Glomerular endothelial cell (primary cell): ENCODE measurements at places on chromosomes 7 and 10. TPM values are rescaled to one million over a fixed set of nuclear protein-coding genes. Genes with fewer than 3 reads are reported as not detected.

Gene ACHE
- total RNA-seq = 0.97 and 2.0 TPM in 2 replicates

DNA sequence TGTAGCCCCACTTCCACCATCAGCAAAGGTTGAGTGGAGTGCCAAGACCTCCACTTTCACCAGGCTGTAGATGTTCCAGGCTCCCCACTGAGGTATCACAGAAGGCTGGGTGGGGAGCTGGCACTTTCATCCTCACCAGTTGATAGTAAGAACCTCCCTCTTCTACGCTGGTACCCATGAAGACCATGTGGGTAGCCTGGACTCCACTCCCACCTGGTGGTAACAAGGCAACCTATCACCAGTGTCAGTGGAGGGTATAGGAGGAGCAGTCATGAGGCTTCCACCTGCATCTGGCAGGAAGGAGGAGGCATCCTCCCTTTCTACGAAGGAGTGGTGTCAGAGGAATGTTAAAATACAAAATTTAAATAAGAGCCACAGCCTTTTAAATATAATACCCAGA lies 4.4 kb downstream of the SMIM30 start:
- DNase-seq = no peak

DNA sequence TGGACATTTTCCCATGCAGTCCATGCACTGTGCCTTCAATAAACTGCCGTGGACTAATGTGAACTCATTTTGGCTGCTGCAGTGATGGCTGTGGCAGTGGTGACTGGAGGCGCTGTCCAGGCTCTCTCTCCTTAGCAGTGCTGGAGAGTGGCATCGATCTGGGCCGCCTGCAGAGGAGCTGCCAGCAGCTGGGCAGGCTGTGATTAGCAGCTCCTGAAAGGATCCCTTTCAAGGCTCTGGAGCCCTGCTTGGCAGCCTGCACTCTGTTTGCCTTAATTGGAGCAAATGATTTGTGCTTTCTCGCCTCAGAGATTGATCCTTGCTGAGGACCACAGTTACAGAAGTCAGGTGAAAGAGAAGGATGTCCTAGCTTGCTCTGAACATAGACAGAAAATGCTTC lies 130.1 kb upstream of the VWC2 start:
- no peak for DNase-seq

DNA sequence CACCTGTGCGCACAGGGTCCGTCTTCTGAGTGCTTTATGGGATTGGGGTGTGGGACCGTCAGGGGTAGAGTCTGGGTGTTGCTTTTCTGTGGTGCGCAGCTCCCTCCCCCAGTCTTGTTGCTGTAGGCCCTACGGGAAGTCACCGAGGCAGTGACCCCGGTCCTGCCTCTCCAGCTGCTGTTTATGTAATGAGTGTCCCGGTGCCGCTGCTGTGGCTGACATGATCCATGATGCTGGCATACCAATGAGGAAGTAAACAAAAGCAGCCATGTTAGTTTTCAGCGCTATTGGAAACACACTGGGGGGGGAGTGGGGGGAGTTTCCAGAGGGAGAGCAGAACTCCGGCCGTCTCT lies 1.1 kb downstream of the TRIM8 start:
- DNase-seq = no peak

- no peak for DNase-seq
These were observed 33.3 kb downstream of the CYCS start for GRCh38 chr7:25091779-25092178.

DNA sequence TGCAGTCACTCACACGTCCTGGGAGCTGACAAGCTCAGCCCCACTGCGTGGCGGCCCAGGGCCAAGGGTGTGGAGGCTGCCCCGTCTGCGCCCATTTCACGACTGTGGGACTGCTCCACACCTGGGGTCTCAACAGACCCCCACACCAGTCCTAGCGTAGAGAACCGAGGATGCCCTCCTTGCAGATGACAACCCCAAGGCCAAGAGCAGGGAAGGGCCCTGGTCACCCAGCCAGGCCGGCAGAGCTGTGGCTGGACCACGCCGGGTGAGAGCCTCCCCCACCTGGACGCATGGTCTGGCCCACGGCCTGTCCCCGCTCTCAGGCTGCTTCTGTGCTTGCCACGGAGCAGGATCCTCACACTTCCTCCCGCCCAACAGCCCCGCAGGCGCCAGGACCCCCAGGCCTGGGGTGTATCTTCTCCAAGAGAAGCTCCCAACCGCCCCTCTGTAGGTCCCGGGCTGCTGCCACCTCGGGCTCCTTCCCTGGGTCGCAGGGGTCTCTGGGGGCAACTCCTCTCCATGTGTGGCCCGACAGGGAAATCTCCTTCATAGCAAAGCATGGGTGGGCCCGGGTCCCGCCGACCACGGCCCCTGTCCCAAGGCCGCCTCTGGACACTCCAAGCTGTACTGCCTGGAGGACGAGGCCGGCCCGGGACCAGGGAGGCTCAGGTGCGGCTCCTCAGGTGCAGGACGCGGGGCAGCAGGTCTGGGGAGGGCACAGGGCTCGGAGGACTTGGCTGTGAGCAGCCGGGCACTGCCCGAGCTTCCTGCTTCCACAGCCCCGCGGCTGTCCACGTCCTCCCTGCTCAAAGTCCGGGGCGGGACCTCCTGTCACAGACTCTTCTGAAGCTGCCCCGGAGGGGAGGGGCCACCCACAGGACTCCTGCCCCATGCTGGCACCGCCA lies 88.8 kb downstream of the FOXL3 start:
- DNase-seq = no peak

Gene OPN1SW
- not detected in 2 replicates for total RNA-seq

DNA sequence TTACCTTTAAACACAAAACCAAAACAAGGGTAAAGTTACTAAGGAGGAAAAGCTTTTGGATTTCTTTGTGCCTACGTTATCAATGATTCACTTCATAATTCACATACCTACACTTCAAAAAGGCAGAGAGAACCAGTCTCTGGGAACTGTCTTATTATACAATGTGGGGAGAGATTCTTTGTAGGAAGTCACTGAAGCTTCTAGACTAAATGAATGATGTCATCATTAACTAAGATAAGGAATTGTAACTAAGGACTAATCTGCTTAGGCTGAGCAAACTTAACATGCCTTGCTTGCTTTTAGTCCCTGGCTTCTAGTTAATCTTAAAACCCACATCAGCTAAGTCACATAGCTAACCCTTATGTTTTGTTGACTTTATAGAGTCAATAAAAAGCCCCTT lies 771.2 kb downstream of the NXPH1 start:
- DNase-seq = no peak

GRCh38 chr7:158828133-158829020 lies 932 bp downstream of the ESYT2 start:
- DNase-seq = no peak

Gene SPDYE5
- total RNA-seq = not detected in 2 replicates

DNA sequence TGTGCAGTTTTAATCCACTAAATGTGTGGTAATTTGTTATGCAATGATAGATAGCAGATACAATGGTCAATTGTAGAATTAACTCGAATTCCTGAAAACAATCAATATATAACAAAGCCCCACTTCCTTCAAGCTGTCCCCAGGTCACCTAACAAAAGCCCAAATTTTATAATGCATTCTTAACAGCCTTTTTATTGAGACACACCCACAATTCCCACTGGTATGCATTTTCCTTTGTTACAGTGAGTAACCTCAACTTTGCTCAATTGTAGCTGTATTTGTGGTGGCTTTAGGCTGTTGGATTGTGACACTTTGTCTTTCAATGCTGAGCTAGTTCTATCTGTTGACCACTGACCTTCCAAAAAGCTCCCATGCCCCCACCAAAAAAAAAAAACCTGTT lies 279.8 kb upstream of the CACNA2D1 start:
- DNase-seq = no peak

- no peak for DNase-seq
These were observed 842 bp downstream of the NMT2 start for GRCh38 chr10:15167411-15168290.

Gene SEMA3C
- 8.6 and 13.1 TPM in 2 replicates for total RNA-seq

DNA sequence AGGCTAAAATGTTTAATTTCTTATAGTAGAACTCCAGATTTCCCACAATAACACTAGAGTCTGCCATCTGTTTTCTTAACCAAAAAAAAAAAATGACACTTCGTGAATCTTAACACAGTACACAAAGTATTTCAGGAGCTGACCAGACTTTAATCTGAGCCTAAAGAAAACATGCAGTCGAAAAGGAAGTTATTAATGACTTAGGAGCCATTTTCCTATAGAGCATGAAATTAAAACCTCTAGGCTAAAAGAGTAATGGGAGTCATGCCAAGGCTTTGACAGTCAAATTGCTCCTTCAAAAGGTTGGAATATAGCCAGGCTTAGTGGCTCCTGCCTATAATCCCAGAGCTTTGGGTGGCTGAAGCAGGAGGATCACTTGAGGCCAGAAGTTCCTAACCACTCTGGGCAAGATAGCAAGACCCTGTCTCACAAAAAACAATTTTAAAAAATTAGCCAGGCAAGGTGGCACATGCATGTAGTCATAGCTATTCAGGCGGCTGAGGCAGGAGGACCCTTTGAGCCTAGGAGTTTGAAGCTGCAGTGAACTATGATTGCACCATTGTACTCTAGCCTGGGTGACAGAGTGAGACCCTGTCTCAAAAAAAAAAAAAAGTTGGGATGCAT lies 13.6 kb downstream of the MICU1 start:
- DNase-seq = no peak
